ENCODE measurements at places on chromosomes 13 and 19.

- DNase-seq = no peak
These were observed 65.9 kb downstream of the ENOX1 start for GRCh38 chr13:43720780-43721397.

DNA sequence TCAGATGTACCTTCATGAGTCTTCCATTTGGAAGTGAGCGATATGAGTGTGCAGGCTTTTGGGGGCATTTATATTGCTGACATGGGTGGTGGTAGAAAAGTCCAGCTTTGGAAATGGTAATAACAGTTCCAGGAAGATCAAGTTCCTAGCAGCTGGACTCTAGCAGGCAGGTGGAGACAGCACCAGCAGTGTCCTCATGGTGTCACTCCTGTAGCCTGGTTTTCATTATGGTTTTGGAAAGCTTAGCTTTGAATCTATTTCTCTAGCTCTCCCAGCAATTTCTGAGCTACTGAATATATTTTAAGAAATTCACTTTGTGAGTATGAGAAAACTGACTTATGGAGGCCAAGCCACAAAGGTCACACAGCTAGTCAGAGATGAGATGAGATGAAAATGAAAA is 523.2 kb upstream of the HTR2A start:
- no peak for DNase-seq

DNA sequence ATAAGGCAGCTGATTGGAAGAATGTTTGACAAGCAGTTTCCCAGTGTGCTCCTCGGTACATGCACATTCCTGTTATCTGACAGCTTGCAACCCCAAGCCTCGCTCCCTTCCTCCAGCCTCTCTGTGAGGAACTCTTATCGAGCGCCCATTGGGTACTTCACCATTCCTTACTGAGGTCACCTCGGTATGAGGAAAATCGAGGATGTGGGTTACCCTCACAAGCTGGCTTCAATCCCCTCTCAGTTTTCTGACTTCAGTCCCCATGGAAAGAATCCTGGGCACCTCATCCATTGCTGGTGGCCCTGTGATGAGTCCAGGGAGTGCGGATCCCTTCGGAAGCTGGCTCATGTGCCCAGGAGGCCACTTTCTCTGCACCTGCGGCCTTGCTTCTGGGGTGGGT is 17.3 kb downstream of the TEX29 start:
- no peak for DNase-seq

GRCh38 chr19:19368087-19368486 is 37.4 kb upstream of the GATAD2A start:
- DNase-seq = no peak

- no peak for DNase-seq
These were observed 2.9 kb upstream of the FRY start for GRCh38 chr13:32028711-32029110.

- no peak for DNase-seq
These were observed 23.8 kb downstream of the TEX101 start for GRCh38 chr19:43438291-43439031.

DNA sequence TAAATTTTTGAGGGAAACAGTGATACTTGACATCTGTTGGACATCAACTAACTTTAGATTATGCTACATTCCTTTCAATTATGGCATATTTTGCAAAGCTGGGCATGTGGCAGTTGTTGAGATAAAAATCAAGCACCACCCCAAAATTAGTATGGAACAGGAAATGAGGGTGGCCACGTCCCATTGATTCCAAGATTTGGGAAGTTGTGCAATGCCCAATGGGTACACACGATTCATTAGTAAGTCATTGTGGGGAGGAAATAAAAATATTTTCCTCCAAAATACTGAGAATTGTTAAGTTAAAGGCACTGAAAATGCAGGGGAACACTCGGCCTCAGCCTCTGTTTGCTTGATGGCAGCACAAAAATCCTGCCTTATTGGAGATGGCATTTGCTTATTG is 7.6 kb downstream of the ERICH6B start:
- DNase-seq = no peak

DNA sequence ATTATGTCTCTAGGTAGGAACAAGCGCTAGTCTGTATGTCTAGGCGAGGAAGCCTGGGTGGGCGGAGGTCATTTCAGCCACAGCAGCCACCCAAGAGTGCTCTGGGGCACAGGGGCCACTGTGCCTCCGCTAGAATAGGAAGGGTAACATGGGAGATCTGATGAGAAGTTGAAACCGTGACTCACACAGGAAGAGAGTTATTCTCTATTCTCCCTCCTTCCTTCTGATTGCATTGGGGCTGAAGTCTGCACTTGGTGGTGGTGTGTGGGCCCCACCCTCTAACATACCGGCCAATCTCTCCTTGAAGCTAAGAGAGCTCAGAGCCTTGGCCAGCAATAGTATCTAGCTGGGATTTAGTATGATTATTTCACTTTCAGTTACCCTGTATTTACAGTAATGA is 20.3 kb upstream of the GGACT start:
- DNase-seq = no peak

DNA sequence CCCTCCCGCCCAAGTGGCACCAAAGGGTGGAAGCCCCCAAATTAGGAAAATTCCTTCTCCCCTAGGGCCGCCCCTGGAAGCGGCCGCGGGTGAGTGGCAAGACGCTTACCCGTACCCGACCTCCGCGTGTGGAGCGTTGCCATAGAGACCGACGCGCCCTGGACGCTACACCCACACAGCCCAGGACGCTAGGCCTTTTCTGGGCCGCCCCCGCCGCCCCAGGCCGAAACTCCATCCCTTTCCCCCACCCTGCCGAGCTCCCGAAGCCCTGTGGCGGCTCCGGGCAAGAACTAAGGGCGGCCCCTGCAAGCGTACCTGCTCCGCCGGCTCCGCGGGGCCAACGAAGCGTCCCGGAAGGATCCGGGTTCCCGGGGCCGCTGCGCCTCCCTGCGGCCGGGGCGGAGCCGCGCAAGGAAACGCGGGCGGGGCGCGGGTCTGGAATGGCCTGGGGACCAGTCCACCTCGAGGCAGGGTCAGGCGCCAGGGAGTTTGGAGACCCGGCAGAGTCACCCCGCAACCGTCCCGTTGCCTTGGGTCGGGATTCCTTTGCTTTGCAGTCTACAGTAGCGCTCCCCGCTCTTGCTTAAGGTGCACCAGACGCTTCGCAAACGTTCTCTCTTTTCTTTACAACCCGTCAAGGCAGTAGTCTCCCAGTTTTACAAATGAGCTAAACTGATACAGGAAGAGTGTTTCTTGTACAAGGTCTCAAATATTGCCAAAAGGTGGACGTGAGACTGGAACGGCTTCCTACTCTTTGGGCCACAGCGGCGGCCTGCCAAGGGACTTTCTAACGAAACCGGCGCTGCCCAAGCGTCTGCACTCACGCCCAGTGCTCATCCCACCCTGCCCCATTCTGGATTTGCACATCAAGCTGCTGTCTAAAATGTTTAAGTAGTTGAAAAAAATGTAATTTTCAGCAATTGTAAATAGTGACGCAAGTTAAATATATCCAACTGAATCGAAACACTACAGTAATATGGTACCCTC is at the start of gene NEK5:
NEK5 (minus strand) TSS at position 360 of the 987 bp plus-strand sequence. CDS start 1,591 bp downstream, outside the sequence.
- peak; percentile 15 for DNase-seq

- no peak for DNase-seq
These were observed 103.1 kb downstream of the RAP2A start for GRCh38 chr13:97537110-97537509.

DNA sequence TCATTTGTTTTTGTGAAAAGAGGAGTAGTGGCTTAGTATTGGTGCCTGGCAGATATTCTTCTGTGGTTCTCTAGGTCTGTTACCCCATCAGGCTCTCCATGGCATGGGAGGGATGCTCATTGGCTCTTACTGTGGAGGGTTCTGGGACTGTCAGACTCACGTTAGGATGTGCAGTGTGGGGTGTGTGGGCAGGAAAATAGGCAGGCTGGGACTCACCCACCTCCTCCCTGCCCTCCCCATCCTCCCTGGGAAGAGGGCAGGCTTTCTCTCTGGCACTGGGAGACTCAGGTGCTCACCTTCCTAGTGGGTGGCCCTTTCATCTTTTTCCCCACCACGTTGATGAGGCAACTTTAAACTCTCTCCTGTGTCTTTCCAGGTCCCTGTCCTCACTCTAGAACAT is 44.2 kb downstream of the ZNF536 start:
- DNase-seq = no peak

- no peak for DNase-seq
These were observed 2325.6 kb upstream of the PCDH20 start for GRCh38 chr13:63741029-63741813.

- no peak for DNase-seq
These were observed 90.6 kb downstream of the SGCG start for GRCh38 chr13:23271331-23271730.

- no peak for DNase-seq
These were observed 2.4 kb upstream of the F2RL3 start for GRCh38 chr19:16886305-16886880.

DNA sequence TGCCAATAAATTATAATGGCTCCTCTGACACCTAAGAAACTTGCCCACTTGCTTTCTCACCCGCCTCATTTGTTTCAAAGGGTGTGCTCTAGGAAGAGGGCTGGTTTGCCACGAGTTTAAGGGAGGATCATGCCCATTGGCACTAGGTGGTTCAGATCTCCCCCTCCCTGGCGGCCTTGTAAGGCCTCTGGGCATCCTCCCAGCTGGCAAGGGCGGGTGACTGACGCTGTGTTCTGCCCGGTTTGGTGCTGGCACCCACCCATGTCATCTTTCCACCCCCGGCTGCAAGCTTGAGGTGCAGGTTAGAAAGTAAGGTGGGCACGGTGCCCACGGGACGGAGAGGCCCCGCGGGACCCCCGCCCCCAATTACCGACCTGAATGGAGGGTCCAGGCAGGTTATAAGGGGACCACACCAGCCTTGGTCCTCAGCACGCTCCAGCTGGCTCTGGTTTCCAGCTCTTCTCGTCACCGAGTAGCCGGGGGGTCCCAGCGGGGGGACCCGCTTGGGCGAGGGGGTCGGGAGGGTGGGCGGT is 90.4 kb downstream of the PTPRS start:
- DNase-seq = no peak

- no peak for DNase-seq
These were observed 21.3 kb upstream of the TINCR start for GRCh38 chr19:5588906-5589676.

DNA sequence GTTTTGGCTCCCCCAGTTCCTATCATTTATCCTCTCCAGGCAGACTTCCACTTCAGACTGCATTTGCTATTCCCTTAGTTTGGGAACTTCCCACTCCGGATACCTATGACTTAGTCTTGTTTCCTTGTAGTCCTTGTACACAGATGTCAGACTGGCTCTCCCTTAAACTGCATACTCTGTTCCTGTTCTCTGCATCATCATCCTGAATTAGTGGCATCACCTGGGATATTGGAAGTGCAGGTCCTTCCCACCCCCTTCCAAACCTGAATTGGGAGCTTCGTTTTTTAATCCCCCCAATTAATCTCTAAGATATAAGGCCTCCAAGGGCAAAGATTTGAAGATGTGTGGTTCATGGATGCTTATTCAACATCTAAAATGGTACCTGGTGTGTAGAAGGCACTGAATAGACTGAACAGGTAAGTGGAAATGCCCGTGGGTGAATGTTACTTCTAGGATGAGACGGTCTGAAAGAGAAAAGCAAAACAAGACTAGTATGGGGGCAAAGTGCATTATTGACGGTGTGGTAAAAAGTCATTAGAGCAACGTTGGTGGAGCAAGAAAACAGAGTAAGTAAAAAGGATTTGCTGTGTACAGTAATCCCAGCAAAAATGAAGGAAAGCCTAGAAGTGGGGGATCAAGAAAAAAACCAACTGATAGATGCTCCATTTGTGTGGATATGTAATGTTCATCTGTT is 9.6 kb downstream of the MIR17HG start:
- DNase-seq = no peak

- DNase-seq = no peak
These were observed 8.5 kb downstream of the CCDC8 start for GRCh38 chr19:46404753-46405468.

DNA sequence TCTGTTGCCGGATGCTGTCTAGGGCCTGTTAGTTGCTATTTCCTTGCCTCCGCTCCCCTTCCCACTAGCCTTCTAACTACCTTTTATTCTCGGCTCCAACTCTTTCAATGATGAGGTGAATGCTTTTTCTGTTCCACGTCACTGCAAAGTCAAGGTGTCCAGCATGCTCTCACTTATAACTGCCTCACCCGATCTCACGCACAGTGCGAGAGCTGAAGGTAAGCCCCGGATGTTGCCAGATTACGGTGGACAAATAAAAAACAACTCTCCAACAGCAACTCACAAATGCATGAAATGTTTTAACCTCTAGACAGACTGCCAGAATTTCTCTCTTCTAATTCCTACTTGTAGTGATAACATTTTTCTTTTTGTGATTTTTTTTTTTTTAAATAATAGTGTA is 169.9 kb downstream of the STK24 start:
- no peak for DNase-seq

Data from stimulated activated CD4-positive, alpha-beta T cell treated with anti-CD3 and anti-CD28 coated beads, TNF-alpha, amount 100 ng/mL, for 48 hours (primary cell).